ENCODE measurements at places on chromosomes 1 and 21. TPM values are rescaled to one million over a fixed set of nuclear protein-coding genes. Genes with fewer than 3 reads are reported as not detected.

KRTAP7-1 gene
- not detected for total RNA-seq

DNA sequence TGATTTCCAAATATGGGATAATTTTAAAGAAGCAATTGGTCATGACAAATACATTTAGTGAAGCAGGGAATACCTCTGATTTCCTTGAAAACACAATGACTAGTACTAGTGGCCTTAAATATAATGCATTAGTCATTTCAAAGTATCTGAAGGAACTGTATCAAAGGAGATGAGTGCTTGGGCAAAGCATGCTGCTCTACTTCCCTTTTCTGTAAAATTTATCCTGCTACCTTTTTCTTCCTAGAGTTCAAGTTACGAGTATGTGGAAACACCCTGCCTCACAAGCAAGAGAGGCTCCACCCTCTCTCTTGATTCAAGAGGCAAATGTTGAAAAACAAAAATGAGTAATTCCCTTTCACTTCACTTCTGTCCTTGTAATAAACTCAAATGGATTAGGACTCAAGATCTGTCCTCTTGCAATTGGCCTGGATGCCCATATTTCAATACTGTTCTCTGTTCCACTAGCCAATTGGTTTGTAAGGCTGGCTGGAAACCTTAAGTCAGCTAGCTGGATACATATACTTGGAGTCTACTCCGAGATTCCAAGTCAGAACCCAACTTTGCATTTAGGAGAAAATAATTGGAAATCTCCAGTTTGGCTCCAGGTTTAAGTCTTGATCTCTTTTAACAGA lies 92.5 kb downstream of the CDC42BPA start:
- DNase-seq, result peak; percentile 98

DNA sequence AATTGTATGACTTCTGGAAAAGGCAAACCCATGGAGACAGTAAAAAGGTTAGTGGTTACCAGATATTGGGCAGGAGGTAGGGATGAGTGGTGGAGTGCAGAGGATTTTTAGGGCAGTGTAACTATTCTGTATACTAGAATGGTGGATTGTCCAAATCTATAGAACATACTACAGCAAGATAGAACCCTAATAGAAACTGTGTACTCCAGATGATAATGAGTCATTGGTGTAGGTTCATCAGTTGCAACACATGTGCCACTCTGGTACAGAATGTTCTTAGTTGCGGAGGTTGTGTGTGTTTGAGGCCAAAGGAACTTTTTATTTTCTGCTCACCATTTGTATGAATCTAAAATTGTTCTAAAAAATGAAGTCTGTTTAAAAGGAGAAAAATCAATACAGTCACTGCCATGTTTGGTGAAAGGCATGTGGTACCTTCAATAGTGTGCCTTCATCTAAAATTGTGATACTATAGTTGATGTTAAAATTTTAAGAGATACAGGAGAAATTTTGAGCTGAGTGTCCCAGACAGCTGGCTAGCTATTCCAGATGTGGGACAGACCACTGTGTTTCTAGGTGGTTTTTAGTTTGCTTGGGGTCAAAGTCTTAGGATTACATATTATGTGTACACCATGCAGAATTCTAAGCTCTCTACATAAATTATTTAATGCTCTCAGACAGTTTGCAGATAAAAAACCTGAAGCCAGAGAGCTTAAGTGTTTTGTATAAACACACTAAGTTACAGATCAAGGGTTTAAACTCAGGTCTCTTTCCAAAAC lies 150.5 kb downstream of the RPS6KC1 start:
- DNase-seq, result no peak

GRCh38 chr1:150321826-150322166 lies 463 bp downstream of the PRPF3 start:
- DNase-seq, result no peak

GJA8 gene
- not detected for total RNA-seq

All from PC-3 (cell line).